ENCODE measurements at places on chromosomes 11 and 22.

GRCh38 chr11:1515082-1516060 is 28.8 kb upstream of the MOB2 start:
- peak; percentile 57 for DNase-seq

- no peak for DNase-seq
Observed at GRCh38 chr22:41369837-41370236, 11.9 kb upstream of the TEF start.

DNA sequence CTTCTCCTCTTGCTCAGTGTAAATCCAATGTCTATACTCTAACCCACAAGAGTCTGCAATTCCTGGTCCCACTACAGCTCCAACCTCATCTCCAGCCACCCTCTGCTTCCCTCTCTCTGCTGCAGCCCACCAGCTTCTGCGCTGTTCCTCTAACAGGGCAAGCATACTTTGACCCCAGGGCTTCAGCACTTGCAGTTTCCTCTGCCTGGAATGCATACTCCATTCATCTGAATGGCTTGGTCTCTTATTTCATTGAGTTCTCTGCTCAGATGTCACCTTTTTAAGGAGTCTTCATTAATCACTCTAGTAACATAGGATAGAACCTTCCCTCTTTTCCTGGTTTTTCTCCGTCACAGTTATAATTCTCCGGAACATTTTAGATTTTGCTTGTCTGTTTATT is 141.6 kb downstream of the BUD13 start:
- no peak for DNase-seq

- no peak for DNase-seq
Observed at GRCh38 chr11:78216021-78216420, 27.3 kb downstream of the USP35 start.

DNA sequence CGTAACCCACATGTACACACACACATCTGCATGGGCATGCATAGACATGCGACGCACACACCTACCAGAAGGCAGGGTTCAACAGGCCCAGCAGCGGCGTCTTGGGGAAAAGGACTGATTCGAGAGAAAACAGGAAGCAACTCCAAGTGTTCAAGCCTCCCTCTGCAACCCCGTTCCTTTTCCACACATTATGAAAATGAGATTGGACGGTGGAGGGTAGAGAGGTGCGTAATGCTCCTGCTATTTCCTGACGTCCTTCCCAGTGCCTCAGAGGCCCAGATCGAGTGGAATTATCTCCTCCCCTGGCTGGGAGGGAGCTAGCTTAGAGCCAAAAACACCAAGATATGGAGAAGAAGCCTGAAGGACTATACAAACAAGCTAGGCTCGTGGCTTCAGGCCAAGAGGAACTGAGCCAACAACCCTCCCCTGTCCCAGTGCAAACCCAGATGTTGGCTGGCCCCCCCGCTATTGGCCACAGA is 289.2 kb downstream of the MN1 start:
- no peak for DNase-seq

DNA sequence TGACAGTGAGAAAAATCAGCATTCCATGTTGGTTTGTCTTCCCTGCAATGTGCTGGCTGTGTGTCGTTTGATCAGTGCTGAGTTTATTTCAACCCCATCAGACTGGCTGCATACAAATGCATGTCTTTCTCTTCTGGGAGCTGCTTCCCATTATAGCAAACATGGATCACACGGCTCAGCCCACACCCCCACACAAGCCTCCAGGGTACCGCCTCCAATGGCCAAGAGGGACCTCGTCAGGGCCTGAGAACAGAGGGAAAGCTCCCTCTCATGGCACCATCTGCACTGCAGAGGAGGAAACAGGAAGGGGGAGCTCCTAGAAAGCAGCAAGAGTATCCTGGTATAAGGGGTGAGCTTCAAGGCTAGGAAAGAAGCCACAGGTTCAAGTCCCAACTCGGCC is 214.2 kb downstream of the LARGE1 start:
- no peak for DNase-seq

All from activated T-helper 1 cell treated with Interleukin-2 at 50 U/mL for 16 hours (primary cell).